ENCODE measurements at places on chromosomes 12 and 14.

GRCh38 chr14:20412411-20412810 lies 890 bp downstream of the TEP1 start:
- DNase-seq, result no peak

DNA sequence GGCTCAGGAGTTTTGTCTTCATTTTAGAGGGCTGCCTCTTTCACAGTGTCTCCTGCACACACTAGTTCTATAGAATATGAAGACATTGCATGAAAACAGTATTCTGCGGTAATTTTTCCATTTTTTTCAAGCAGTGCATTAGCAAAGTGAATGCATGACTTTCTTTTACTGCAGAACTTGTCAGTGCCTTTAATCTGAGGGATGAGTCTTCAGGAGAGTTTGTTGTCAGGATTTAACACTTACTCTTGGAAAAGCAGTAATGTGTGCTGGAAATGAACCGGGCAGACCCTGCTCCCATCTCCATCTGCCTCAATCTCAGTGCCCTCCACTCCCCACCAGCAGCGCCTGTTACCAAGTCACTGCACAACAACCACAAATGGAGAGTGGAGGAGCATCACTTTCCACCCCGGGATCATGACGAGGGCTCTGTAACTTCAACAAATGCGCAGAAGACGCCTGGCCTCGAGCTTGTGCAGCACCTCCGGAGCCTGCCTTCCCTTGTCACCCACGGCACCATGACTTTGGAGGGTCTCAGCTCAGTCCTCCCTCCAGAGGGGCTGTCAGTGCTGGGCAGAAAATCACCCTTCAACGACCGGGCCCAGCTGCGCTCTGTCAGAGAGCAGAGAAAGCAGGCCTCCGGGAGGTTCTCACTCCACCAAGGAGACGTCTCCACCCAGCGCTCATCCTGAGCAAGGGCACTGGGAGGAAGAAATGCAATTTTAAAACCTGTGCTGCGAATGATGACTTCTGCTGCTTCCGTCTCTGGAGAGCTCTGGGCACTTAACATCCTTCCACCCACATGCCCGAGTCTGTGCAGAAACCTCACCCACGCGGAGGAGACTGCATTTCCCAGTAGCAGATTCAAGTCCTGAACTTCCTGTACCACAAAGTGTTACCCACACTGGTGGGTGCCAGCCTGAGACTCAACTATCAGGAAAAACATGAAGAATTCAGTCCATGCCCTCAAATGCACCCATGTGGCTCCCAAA lies 255.7 kb downstream of the ADGRD1 start:
- DNase-seq, result no peak

GRCh38 chr14:55336691-55337090 lies 65.5 kb downstream of the FBXO34 start:
- no peak for DNase-seq

GRCh38 chr12:989751-990660 lies 1.0 kb upstream of the ERC1 start:
- peak; percentile 39 for DNase-seq

DNA sequence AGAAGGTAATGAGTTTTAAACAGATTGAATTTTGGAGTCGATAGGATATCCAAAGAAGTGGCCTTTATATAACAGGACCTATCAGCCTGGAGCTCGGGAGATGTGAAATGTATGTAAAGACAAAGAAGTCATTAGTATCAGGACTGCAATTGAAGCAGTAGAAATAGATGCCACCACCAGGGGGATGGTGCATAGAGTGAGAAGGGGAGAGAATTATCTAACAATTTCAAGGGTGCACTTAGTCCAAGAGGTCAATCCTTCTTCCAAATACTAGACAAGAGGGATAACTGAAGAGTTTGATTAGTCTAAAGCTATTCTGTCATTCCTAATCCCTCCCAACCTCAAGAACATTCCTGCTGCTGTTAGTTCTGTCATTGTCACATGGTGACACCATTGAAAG lies 127.8 kb downstream of the CFAP54 start:
- DNase-seq, result no peak

GRCh38 chr12:54046809-54047159 lies 6.9 kb upstream of the HOXC4 start:
- DNase-seq, result no peak

GRCh38 chr12:12398026-12398859 lies 41.4 kb downstream of the BORCS5 start:
- no peak for DNase-seq

DNA sequence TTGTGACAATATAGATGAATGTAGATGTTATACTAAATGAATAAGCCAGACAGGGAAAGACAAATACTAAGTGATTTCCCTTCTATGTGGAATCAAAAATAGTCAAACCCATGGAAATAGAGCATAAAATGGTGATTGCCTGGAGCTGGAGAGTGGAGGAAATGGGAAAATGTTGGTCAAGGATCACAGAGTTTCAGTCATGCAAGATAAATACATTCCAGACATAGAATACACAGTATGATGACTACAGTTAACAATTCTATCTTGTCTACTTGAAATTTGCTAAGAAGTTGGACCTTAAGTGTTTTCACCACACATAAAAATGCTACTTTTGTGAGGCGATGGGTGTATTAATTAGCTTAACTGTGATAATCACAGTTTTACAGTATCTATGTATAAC lies 1182.7 kb downstream of the AACS start:
- no peak for DNase-seq

DNA sequence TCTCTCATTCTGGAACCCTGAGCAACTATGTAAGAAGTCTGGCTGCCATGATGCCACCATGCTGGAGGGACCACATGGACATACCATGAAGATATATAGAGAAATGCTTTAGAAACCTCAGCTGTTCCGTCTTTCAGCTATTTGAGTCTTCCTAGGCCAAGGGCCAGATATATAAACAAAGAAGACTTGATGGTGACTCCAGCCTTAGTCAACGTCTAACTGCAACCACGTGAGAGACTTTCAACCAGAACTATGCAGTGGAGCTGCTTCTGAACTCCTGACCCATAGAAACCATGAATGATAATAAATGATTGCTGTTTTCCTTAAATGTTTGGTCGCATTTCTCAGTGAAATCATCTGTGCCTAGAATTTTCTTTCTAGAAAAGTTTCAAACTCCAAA lies 20.0 kb upstream of the KITLG start:
- no peak for DNase-seq

DNA sequence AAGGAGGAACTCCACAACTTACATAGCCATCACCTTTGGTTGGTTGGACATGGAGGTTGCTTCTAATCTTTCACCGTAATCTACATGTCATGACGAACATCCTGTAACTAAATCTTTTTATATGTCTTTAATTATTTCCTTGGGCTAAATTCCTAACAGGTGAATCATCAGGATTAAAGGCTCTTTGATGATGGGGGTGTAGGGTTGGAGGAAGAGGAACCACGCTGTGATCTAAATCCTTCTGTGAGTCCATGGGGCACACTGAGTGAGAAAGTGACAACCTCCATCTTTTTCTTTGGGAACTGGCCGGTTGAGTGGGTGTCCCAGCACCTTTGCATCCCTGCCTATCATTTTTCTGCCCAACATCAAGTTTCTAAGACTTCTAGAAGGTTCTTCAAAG lies 31.1 kb upstream of the MAP1LC3B2 start:
- no peak for DNase-seq

DNA sequence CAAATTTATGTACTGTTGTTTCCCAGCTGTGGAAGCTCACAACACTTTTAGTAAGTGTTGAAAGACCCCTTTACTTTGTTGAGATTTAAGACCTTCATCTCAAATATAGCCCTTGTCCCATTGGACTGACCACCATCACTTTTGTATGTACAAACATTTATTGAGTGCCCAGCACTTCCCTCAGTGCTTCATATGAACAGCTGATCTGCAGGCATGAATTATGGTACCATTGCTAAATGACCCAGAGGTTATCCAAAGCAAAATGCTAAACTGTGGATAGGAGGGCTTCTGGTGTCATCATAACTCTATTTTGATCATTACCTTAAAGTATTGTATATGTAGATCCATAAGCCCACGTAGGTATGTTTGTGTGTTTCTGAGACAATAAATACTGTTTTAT lies 285.7 kb upstream of the RGS6 start:
- no peak for DNase-seq

DNA sequence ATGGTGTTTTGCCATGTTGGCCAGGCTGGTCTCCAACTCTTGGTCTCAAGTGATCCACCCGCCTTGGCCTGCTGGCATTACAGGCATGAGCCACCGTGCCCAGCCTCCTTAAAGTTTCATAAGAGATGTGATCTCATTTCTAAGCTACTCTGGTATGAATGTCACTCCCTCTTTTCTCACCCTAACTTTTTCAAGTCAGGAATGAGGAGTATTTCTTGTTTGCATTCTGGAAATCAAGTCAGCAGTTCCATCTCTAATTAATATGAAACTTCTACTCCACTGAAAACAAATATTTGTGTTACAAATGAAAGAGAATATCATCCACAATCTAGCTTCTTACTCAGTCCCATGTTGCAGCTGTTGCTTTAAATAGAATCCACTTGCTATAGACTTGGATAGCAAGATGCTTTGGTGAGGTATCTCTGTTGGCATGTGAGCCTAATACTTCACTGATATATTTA lies 61.3 kb downstream of the ARF6 start:
- no peak for DNase-seq

GRCh38 chr12:66140731-66141130 lies 10.2 kb upstream of the LLPH start:
- no peak for DNase-seq

DNA sequence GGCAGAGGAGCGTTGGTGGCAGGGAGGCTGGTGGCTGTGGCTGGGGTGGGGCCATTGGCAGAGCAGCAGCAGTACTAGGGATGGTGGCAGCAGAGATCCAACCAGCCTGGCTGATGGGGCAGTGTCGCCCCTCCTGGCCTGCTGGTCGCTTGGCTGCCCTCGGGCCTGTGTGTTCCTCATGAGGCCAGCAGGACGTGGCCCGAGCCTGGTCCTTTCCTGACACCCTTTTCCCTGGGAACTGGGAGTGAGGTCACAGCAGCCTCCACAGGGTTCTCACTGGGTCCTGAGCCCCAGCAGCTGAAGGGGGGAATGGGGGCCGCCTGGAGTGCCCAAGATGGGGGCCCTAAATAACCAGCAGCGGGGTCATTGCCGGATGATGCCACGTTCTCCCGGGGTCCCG lies 46.1 kb downstream of the KIF26A start:
- no peak for DNase-seq

GRCh38 chr12:126069549-126070165 lies 1004.4 kb downstream of the AACS start:
- DNase-seq, result no peak

DNA sequence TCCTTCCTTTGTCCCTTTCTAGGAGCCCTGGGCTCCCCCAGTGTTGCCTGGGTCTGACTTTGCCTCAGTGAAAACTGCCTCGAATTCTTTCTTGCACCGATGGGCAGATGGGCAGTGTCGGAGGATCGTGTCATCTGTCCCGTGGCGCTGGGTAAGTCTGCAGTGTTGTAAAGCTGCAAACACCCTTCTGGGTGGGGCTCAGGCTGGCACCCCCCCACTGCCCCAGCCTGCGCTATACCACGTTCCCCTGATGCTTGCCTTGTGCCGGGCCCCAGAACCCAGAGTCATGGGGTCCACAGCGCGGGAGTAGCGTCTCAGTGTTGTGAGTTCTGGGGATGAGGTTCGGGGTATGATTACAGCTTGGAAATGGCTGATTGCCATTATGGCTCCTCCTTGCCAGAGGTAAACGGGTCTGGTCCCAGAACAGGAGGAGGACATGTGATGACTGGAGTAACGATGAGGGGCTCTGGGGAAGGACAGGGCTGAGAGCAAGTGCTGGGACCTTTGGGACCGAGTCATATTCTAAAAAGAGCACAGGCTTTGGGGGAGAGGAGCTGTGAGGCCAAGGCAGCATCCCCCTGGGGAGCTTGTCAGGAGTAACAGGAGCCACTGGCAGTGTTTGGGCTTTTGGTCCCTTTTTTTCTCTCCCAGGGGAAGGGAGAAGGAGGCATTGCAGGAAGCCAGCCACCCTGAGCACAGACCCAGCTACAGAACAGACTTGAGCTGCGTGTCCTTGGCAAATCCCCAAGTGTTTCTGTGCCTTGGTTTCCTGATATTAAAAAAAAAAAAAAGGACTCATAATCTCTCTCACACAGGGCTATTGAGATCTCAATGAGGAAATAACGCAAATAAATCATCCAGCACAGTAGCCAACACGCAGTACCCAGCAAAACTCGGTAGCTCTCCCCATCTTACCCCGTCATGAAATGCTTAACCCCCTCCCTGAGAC lies 4.3 kb downstream of the RTL1 start:
- no peak for DNase-seq

GRCh38 chr12:48352157-48352760 lies 1.5 kb upstream of the ZNF641 start:
- no peak for DNase-seq

DNA sequence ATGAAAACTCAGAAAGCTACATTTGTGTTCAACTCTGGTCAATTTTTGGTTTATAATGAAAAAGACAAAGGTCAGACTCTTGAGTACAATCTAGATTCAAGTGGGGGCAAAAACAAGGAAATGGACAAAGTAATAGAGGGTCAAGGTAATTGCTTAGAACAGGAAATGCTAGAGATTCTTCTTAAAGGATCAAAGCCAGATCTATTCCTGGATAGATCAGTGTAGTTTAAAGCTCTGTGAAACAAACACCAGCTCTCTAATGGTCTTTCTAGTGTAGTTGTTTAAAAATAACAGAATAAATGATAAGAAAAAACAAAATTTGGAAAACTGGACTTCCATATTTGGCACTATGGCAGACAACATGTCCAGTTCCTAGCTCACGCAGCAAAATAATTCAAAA lies 70.7 kb upstream of the SLC8A3 start:
- DNase-seq, result no peak

DNA sequence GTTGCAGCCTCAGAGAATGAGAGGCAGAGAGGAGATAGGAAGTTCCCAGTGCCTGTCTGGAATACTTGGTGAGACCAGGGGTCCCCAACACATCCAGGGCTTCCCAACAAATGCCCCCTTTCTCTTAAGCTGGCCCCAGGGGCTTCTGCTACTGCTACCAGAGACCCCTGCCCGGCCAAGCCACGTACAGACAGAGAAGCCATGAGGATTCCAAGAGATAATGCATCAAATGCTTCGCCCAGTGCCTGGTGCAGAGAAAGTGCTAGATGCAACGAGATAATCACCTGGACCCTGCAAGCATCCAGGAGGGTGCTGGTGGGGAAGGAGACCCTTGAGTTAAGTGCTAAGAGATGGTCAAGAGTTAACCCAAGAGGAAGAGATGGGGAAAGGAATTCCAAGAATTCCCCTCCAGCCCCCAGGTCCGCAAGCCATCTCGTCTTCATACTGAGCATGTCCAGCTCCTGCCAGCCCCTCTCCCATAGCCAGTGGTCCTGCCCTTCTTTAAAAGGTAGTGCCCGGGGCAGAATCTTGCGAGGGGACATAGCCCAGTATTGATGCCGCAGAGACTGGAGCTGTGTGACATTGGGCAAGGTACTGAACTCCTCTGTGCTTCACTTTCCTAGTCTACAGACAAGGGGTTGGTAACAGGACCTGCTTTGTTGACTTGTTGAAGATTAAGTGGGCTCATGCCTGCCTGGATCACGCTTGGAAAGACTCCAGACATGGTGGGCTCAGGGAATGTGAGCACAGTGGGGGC lies 103.3 kb downstream of the CALM1 start:
- no peak for DNase-seq

All from CD4-positive, alpha-beta T cell treated with Interleukin-15 for 1 hour (primary cell).